ENCODE measurements at places on chromosomes 7 and 10.

- DNase-seq: no peak
These were observed 65.2 kb downstream of the ZMYND11 start for GRCh38 chr10:200405-200804.

GRCh38 chr7:29622335-29623265, 59.0 kb downstream of the PRR15 start:
- DNase-seq: no peak

DNA sequence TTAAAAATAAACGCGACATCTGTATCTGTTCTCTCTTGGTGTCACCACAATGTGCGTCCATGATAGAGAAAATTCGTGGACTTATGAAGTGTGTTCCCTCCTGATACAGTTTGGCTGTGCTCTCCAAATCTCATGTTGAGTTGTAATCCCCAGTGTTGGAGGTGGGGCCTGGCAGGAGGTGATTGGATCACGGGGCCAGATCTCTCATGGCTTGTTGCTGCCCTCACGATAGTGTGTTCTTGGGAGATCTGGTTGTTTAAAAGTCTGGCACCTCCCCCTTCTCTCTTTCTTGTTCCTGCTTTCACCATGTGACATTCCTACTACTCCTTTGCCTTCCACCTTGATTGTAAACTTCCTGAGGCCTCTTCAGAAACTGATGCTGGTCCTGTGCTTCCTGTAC, 229.4 kb upstream of the MYO3A start:
- no peak for DNase-seq

GRCh38 chr7:144824360-144824759, 11.5 kb downstream of the TPK1 start:
- DNase-seq: no peak

- DNase-seq: no peak
These were observed 6.4 kb upstream of the SMARCD3 start for GRCh38 chr7:151254851-151255250.

DNA sequence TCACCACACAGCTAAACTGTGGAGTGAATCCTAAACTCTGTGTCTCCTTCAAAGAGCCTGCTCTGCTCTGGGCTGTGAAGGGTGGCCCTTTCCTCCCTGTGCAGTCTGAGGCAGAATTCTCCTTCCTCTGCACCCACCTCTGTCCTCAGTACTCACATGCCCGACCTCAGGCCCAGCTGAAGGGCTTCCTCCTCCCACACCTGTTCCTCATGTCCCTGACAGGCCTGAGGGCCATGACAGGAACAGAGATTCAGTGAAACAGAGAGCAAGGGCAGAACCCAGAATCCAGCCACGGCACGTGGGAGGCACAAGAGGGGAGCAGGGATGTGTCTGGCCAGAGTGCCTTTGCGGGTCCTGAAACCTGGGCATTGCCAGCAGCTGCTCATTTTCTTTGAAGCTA, 13.9 kb downstream of the CREB3L2 start:
- no peak for DNase-seq

- peak; percentile 13 for DNase-seq
These were observed 122.7 kb upstream of the PRSS1 start for GRCh38 chr7:142626420-142627035.

- DNase-seq: no peak
These were observed 93.0 kb downstream of the HGF start for GRCh38 chr7:81676813-81677212.

DNA sequence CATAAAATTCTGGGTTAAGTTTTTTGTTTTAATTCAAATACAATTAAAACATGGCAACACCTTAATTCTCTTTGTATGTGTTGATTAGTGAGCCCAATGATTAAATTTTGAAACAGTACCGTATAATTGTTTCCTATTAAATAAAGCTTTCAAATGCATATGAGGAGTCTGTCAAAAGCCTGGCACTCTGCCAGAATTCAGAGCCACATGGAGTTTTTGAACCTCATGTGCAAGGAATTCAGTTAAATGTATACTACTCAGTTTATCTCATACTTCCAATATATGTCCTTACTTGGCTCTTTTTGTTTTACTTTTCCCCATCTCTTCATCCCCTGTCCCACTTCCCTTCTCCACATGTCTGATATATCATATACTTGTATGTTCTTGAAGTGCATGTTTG, 165.6 kb upstream of the FAM3C start:
- DNase-seq: no peak

DNA sequence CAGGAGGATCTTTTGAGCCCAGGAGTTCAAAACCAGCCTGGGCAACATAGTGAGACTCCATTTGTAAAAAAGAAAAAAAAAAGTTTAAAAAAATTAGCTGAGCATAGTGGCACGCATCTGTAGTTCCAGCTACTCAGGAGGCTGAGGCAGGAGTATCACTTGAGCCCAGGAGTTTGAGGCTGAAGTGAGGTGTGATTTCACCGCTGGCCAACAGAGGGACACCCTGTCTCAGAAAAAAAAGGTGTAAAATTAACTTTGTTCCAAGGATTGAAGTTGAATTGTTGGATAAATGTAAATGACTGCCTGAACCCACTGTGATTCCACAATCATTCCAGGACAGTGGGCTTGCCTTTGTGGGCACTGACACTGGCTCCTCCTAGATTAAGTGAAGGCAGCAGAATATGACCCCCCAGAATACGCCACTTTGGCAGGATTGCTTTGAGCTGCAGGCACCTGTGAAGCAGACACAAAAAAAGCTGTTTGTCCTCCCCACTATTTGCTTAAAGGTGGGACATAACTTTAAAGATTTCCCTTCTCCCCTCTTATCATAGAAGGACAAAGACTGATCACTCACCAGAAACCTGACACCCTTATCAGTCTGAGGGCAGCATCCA, 57.2 kb upstream of the FOXI2 start:
- DNase-seq: no peak

GRCh38 chr7:21767300-21767900, 178.3 kb downstream of the CDCA7L start:
- no peak for DNase-seq

DNA sequence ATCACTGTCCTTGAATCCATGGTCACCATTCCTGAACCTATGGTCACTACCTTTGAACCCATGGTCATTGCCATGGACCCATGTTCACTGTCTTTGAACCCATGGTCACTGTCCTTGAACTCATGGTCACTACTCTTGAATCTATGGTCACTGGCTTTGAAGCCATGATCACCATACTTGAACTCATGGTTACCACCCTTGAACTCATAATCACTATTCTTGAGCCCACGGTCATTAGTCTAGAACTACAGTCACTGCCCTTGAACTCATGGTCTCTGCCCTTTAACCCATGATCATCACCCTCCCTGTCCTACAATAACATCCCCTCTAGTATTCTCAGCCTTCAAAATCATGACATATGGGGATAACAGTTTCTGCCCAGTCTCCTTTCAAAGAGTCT, 270.5 kb downstream of the CXCL12 start:
- DNase-seq: no peak

GRCh38 chr10:132670546-132671227, 115.3 kb downstream of the NKX6-2 start:
- DNase-seq: no peak

GRCh38 chr10:58518775-58519174, 6.1 kb downstream of the BICC1 start:
- DNase-seq: no peak

DNA sequence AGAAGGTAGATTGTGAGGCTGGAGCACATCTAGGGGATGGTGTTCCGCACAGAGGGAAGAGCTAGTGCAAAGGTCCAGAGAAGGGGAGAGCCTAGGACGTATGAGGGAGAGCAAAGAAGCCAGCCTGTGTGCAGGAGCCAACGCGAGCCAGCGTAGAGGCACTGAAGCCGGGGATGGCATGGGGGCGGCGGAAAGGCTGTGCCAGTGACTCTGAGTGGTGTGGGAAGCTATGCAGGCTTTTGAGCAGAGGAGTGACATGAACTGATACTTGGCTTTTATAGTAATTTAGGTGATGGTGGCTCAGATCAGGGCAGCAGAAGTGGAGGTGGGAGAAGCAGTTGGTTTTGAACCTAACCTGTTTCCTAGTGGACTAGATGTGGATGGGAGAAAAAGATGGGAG, 65.8 kb downstream of the ATXN7L1 start:
- DNase-seq: no peak

- DNase-seq: no peak
These were observed 139.2 kb downstream of the DYNC2I1 start for GRCh38 chr7:158995514-158995913.

- no peak for DNase-seq
These were observed 32.7 kb upstream of the KLHL7 start for GRCh38 chr7:23072922-23073321.

- peak; percentile 31 for DNase-seq
These were observed 5.7 kb downstream of the KAZALD1 start for GRCh38 chr10:101067356-101068083.

GRCh38 chr10:79583488-79584024, 23.3 kb upstream of the SFTPA2 start:
- DNase-seq: no peak

GRCh38 chr10:52261362-52261761, 52.7 kb upstream of the DKK1 start:
- DNase-seq: no peak

GRCh38 chr7:94216944-94217461, 177.7 kb upstream of the COL1A2 start:
- no peak for DNase-seq

DNA sequence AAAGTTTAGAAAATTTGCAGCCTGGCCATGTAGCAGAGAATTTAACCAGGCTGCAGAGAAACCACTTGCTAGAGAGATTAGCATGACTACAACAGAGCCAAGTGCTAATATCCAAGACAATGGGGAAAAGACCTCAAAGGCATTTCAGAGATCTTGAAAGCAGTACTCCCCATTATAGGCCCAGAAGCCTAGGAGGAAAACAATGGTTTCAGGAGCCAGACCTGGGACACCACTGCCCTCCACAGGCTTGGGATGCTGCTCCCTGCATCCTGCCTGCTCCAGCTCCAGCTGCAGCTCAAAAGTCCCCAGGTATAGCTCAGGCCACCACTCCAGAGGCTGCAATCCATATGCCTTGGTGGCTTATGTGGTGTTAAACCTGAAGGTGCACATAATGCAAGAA, 101.5 kb upstream of the TMEM72 start:
- no peak for DNase-seq

DNA sequence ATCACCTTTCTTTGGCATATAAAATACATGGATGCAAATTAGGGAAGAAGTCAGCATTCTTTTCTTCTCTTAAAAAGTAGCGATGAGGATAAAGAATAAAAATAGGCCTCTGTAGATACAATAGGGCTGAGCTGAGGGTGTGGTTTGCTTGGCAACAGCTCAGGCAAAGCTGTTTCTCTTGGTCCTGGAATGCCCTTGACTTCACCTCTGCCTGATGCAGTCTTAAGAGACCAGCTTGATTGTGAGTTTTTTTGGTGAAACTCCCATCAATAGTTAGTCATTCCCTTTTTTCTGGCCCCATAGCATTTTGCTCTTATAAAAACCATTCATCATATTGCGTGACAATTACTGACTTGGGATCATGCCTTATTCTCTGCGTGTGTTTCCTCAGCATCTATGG, 42.1 kb upstream of the MKLN1 start:
- DNase-seq: no peak

- no peak for DNase-seq
These were observed 87.2 kb downstream of the KCNMA1 start for GRCh38 chr10:77550378-77550777.

GRCh38 chr10:13848520-13849445, 262.0 kb downstream of the PRPF18 start:
- no peak for DNase-seq

- peak; percentile 75 for DNase-seq
These were observed at the start of gene NFKB2 for GRCh38 chr10:102395400-102396316. Gene NFKB2, plus strand, starts transcription at chr10:102395705. Its CDS starts 255 bp downstream, at chr10:102395960.

DNA sequence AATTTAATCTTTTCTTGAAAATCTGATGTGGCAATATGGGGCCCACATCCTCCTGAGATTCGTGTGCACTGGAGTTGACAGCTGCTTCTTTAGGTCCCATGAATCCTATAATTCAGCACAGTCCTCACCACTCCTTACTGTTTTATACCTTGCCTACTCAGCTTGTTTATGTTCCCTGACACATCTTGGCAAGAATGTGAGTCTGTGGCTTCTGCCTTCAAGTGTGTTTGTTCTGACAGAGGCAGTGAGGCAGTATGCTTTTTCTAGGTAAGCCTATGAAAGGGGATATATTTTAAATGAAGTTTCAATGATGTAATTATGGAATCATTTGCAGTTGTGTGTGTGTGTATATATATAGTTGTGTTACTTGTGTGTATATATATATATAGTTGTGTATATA, 106.4 kb downstream of the AMPH start:
- no peak for DNase-seq

DNA sequence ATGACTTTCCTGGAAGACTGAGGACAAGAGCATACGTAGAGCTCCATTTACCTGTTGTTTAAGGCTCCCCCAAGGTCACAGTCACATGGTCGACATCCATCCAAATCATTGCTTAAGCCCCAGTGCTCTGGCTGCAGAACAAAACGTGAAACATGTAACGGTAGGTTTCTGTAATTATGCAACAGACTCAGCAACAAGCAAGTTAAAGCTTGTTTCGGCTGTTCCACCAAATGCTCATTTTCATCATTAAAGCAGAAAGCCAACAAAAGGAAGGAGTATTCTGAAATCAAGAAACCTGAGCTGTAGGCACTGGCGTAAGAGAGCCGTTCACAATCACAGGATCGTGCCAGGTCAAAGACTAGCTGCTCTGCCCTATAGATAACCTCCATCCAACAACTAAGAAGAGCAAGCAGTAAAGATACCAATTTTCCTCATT, 30.0 kb downstream of the LAMB1 start:
- DNase-seq: no peak

DNA sequence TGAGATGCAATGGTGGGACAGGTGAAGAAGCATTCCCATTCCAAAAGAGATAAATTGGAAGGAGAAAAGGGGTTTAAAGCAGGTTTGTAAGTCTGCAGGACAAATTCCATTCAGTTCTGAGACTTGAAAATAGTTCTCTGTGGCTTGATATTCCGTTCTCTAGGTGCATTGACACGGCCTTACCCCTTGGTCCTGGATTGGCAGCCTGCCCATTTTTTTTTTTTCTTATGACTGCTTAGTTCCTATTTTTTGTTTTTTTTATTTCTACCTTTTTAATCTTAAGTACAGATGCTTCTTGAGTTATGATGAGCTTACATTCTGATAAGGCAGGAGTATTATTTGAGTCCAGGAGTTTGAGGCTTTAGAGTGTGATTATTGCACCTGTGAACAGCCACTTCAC, 70.6 kb downstream of the MLLT10 start:
- no peak for DNase-seq

DNA sequence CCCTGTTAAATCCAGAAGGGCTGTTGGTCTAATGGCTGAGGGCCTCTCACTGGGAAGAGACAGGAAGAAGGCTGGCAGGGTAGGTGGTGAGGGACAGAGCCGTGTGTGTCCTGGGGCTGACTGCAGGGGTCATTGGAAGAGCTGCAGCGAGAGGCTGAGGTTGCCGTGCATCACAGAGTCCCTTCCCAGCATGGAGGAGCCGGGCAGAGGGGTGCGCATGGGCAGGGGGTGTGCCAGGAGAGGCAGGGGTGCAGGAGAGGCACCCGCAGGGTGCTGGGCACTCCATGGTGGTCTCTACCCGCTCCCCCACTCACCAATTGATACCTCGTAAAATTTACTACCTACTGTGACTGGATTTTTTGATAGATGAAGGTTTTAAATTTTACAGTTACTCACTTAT, 124.3 kb downstream of the ACTR3B start:
- no peak for DNase-seq

GRCh38 chr7:47579458-47579857, 2.5 kb downstream of the TNS3 start:
- DNase-seq: no peak

GRCh38 chr7:16098585-16099179, 322.7 kb downstream of the CRPPA start:
- DNase-seq: no peak

- no peak for DNase-seq
These were observed 896.9 kb downstream of the SORCS1 start for GRCh38 chr10:106267591-106267990.

GRCh38 chr7:95527776-95528250, 42.1 kb downstream of the ASB4 start:
- DNase-seq: no peak
